Kidney (tissue), 22 donors: ENCODE measurements at places on chromosomes 1 and 21.

GRCh38 chr1:172971241-172971640 is 79.5 kb downstream of the TNFSF18 start:
- no peak for DNase-seq

DNA sequence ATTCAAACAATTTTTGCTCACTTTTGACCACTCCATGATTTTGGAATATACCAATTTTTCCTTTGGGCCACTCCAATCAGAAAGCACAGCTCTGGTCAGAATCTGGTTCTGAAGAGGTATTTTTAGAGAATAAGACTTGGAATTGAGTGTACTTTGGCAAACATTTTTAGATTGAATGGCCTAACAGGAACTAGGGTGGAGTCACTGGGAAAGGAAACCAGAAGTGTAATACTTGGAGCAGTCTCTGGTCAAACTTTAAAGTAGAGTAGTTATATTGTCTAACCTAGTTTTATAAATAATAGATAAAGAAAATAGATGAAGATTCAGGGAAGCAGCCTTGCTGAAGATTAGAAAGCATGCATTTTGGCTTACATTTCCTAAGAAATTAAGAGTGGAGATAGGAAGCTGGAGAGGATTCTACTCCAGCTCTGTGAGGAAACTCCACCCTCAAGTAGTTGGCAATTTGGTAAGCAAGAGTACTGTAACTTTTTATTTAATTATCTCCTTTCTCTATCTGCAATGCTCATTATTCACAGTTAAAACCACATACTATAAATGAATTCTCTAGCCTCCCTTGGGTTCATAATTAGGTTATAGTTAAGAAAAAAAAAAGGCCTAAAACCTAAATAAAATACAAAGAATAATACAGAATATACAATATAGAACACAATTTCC is 15.8 kb downstream of the STIL start:
- DNase-seq, result no peak

GRCh38 chr1:95084317-95085176 is 11.8 kb upstream of the ALG14 start:
- no peak for DNase-seq

DNA sequence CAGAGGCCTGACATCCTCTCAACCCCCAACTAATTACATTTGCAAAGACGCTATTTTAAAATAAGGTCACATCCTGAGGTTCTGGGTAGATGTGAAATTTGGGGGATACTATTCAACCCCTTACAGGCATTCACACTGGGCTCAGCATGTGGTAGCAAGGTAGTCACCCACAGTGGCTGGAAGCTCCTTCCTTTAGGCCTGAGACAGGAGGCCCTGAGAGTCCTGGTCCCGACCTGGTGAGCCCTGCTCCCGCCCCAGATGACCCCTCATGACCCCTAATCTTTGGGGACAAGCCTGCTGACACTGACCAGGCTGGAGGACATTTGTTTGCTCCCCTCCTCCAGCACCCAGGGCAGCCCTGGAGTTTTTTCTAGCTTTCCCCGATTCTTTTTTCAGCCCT is 225.9 kb downstream of the DYRK1A start:
- no peak for DNase-seq

DNA sequence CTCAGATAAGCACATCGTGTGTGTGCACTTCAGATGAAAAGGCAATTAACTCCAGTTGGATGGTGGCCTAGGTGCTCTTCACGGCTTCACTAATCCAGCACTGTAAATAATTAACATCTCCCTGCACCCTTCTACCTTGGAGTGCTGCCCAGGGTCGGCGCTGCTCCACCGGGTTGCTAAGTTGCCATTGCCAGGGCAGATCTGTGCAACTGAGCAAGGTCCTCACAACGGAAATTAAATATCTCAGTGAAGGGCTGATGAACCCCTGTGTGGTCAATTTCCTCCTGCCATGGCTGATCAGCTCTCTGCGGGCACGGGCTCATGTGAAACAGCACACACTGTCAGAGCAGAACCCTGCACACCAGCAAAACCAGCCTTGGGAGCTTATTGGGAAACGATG is 63.2 kb downstream of the SYDE2 start:
- peak; percentile 86 for DNase-seq

- no peak for DNase-seq
Measured at GRCh38 chr1:34115233-34115632, 49.8 kb downstream of the CSMD2 start.

- no peak for DNase-seq
Measured at GRCh38 chr1:7940034-7940433, 605 bp downstream of the TNFRSF9 start.

- DNase-seq, result no peak
Measured at GRCh38 chr1:14820295-14821085, 222.0 kb downstream of the KAZN start.

DNA sequence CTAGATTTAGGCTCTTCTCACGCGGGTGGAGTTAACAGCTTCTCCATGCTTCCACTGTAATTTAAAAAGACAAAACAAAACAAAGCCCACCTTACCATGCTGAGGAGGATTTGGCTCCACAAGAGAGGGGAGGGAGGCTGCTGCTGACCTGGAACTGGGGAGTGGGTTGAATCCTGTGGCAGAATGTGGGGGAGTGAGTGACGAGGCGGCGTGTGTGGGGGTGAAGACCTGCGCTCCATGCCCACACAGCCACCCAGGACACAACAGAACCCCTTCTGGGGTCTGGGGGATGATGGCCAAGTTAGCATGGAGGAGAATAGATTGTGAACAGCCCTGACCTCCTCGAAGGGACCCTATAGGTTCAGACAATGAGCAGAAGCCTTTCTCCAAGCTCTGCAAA is 44.0 kb upstream of the LRRN2 start:
- no peak for DNase-seq

- DNase-seq, result no peak
Measured at GRCh38 chr1:185804206-185804605, 70.0 kb downstream of the HMCN1 start.

DNA sequence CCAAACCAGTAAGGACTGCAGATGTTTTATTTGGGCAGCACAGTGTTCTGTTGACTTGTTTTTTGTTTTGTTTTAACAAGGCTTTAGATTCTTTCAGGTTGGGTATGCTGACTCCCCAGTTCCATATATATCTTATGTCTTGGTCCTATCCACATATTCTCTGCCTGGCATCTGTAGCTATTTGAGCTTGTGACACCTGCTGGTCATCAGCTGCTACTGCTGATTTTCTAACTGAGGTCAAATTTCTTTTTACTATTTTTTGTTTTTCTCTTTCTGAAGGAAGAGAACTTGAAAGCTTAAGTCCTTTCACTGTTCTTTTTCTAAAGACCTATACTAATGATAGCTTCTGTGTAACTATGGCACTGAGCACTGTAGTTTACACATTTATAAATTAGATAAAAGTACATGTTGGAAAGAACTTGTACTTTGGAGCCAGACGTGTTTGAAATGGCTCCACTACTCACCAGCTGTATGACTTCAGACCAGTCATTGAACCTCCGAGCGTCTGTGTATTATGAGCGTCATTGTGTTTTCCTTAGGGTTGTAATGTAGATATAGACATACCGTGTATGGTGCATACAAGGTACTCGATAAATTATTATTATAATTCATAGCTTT is 109.4 kb downstream of the NRDC start:
- DNase-seq, result no peak

DNA sequence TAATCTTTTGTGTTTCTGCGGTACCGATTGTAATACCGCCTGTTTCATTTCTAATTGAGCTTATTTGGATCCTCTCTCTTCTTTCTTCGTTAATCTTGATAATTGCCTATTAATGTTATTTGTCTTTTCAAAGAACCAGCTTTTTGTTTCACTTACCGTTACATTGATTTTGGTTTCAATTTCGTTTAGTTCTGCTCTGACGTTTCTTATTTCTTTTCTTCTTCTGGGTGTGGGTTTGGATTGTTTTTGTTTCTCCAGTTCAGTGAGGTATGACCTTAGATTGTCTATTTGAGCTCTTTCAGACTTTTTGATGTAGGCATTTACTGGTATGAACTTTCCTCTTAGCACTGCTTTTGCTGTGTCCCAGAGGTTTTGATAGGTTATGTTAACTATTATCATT is 9.4 kb downstream of the OR2M2 start:
- peak; percentile 4 for DNase-seq

GRCh38 chr1:106780806-106781569 is 275.5 kb upstream of the PRMT6 start:
- DNase-seq, result no peak

DNA sequence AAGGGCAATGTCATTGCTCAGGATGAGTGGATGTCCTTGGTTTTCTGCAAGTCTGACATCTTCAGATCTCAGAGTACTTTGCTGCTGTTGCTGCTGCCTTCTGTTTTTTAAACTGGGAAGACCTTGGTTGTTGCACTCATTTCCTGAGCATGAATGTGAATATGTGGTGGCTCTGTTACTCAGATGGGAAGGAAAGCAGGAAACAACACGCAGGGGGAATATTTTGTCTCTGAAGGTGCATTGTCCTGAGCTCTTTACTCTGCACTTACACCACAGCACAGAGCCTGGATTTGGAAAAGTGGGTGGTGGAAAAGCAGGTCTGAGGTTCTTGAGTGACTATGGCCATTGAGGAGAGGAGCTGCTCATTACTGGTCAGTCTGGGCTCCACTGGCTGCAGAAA is 36.3 kb downstream of the PTGFRN start:
- DNase-seq, result no peak

GRCh38 chr1:177315761-177316160 is 145.0 kb downstream of the BRINP2 start:
- no peak for DNase-seq

- DNase-seq, result peak; percentile 78
Measured at GRCh38 chr1:65148548-65149350, 746 bp downstream of the AK4 start.

DNA sequence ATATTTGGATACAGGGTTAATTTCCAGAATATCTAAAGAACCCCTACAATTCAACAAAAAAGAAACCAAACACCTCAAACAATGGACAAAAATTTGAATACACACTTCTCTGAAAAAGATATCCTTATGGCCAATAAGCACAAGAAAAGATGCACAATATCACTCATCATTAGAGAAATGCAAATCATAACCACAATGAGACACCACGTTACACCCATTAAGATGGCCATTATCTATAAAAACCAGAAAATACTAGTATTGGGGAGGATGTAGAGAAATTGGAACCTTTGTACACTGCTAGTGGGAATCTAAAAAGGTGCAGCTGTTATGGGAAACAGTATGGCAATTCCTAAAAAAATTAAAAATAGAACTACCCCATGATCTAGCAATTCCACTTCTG is 4.9 kb downstream of the ADAM30 start:
- DNase-seq, result no peak

GRCh38 chr1:83692524-83693381 is 306.2 kb downstream of the TTLL7 start:
- DNase-seq, result peak; percentile 84

DNA sequence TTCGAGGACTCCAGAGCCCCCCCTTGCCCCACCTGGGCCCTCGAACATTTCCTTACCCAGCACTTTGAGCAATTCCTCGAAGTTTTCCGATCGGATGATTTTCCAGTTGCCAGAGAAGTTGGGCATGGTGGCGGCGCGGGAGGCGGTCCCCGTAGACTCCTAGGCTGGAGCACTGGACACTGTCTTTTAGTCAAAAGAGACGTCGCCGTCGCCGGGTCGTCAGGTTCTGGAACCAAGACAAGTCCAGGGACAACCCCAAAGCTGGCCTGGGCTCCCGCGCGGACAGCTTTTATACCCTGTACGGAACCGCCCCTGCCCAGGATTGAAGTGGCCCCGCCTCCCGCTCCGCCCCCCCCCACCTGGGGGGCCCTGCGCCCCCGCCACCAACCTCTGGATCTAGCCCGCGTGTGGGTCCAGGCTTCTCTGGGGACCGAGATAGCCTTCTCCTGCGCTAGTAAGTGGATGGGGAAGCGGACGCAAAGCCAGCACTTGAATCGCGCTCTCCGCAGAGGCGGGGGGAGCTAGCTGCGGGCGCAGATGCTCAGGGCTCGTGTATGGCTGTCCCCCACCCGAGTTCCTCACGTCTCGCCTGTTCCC is at the start of gene CRABP2:
Gene CRABP2, minus strand, starts transcription at position 263 of the 597 bp plus-strand sequence. Its CDS starts 137 bp downstream, at position 126.
- no peak for DNase-seq

GRCh38 chr1:93766451-93766850 is 84.8 kb upstream of the BCAR3 start:
- peak; percentile 59 for DNase-seq

DNA sequence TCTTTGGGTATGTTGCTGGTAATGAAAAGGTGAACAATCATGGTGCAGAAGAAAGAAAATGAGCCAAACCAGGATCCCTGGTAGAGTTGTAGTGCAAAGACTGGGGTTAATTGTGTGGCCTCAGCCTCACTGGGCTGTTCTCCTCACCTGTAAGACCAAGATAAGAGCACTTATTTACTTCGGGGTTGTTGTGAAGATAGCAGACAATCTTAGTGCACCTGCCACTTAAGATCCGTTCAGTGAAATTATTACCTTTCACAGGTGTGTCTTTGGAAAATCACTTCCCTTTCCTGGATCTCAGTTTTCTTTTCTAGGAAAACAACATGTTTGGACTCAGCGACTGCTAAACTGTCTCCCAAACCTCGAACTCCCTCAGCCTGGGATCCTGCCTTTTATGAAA is 1.3 kb upstream of the FGGY start:
- no peak for DNase-seq

- DNase-seq, result no peak
Measured at GRCh38 chr1:51218570-51218969, 17.5 kb upstream of the RNF11 start.

- DNase-seq, result no peak
Measured at GRCh38 chr1:71600023-71600422, 519.2 kb upstream of the ZRANB2 start.

DNA sequence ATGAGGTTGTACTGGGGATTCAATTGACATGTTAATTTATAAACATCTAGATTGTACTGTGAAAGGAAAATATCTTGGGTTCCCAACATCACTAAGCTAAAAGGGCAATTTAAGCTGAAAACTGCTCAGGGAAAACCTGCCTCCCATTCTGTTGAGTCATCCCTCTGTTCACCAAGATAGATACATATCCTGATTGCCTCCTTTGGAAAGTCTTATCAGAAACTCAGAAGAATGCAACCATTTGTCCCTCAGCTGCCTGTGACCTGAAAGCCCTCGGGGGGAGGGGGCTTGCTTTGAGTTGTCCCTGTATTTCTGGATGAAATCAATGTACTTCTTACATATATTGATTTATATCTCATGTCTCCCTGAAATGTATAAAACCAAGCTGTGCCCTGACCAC is 187.0 kb upstream of the ETV3 start:
- no peak for DNase-seq

DNA sequence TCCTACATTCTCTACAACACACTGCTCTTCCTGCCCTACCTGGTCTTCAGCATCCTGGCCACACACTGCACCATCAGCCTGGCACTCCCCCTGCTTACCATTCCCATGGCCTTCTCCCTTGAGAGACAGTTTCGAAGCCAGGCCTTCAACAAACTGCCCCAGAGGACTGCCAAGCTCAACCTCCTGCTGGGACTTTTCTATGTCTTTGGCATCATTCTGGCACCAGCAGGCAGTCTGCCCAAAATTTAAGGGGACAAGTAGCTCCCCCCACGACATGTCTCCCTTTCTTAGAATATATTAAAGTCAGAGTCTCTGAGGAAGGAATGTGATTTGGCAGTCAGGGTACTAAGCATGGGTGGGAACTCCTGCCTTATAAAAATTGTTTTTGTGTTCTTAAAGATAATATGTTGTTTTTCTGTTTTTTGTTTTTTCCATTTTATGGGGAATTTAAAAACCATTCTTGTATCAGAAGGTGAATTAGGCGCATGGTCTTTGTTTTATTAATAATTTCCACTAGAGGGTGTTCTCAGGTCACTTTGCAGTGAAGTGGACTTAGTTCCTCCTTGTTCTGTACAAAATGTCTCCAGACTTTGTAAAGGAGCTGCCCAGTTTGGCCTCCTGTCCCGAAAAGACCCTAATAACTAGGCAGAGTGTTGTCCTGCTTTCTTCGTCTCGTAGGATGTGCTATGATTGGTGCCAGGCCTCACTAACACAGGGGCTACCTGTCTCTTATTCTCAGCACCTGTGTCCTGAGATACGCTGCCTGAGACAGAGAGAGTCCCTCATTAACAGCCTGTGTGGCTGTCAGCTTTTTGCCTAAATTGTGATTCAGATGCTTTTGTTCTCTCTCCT is 13.1 kb downstream of the UBIAD1 start:
- peak; percentile 31 for DNase-seq
